ENCODE measurements at places on chromosomes 11 and 22.

GRCh38 chr11:99246199-99246598, 225.4 kb downstream of the CNTN5 start:
- DNase-seq = no peak

DNA sequence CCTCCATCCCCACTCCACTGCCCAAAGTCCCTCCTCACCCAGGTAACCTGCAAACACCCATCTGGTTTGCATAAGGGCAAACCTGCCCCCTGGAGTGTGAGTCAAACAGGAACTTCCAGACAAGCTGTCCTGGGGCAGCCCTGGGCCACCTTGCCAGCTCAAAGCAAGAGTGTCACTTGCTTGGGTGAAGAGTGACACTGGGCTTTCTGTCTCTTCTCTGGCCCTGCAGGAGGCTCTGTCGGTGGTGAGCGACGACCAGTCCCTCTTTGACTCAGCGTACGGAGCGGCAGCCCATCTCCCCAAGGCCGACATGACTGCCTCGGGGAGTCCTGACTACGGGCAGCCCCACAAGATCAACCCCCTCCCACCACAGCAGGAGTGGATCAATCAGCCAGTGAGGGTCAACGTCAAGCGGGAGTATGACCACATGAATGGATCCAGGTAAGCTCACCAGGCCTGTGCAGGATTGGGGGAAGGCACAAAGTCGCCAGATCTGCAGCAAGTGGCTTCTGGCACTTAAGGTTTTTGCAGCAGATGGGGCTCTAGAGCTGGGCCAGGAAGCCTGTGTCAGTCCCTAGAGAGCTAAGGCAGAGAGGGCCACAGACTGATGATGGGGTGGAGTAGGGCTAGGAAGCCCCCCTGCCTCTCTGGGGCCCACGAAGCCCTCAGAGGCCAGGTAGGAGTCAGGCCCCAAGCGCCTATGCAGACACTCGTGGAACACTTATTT, 64.2 kb downstream of the FLI1 start:
- DNase-seq = no peak

GRCh38 chr22:23833911-23834317, 4.9 kb downstream of the DERL3 start:
- no peak for DNase-seq

DNA sequence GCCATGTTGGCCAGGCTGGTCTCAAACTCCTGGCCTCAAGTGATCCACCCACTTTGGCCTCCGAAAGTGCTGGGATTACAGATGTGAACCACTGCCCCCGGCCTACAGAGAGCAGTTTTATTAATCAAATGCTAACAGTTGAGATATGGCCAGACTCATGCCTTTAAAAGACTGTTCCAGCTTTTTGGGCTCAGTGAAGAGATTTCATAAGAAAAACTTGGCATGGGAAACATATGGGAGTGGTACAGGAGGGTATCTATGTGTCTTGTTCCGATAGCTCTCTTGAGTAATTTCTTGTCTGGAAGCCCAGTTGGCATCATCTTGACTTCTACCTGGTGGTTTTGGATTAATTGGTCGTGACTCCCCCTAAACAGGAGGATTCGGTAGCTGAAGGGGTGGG, 8.2 kb upstream of the SLC37A4 start:
- no peak for DNase-seq

- no peak for DNase-seq
Measured at GRCh38 chr22:44455151-44455962, 42.7 kb downstream of the RTL6 start.

DNA sequence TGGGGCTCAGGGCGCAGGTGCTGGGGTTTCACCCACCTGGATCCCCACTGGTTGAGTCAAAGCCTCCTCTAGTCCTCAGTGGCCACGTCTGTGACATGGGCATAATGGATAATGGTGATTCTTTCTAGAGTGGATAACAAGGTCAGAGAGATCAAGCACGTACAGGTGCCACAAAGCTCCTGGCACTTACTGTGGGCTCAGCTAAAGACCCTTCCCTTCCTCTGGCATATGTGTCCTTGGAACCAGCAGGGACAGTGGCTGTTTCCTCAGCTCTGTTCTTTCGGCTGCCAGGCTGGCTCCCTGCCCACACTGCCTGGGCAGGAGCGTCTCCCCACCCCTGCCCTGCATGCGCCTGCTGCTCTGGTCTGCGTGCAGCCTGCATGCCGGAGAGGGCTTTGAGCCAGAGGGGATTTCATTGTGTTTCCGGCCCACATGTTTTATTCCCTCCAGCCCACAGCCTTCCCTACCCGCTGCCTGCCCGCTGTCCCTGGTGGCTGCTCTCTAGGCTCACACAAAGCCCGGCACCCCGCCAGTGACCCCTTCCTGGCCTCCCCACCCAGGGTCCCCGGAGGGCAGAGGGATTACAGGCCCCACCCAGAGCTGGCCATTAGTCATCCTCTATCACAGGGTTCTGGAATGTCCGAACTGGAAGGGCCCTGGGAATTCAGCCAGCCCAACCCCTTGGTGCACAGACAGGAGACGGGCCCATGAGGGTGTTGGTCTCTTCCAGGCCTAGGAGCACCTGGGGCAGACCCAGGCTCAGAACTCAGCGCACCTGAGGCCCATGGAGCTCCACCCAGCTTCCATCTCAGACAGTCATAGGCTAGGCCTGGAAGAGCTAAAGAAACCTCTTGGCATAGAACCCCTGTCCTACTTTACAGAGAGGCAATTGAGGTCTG, 55.3 kb upstream of the GCAT start:
- peak; percentile 56 for DNase-seq

DNA sequence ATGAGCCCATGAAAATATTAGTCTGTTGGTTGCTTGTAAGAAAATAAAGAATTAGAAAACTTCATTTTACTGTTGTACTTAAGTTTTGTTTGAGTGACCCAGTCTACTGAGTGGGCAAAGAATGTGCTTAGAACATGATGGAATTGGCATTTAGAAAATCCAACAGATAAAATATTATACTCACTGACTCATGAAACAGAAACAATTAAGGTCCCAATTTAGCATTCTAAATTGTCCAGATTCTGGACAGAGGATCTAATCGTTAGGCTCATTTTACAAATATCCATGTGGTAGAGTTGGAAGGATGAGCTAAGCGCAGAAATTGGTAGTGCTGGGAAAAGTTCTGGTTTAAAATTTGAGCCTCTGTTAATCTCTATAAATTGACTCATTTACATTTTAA, 45.4 kb downstream of the METTL15 start:
- DNase-seq = no peak

- DNase-seq = no peak
Measured at GRCh38 chr22:42561856-42562255, 8.1 kb downstream of the SERHL2 start.

DNA sequence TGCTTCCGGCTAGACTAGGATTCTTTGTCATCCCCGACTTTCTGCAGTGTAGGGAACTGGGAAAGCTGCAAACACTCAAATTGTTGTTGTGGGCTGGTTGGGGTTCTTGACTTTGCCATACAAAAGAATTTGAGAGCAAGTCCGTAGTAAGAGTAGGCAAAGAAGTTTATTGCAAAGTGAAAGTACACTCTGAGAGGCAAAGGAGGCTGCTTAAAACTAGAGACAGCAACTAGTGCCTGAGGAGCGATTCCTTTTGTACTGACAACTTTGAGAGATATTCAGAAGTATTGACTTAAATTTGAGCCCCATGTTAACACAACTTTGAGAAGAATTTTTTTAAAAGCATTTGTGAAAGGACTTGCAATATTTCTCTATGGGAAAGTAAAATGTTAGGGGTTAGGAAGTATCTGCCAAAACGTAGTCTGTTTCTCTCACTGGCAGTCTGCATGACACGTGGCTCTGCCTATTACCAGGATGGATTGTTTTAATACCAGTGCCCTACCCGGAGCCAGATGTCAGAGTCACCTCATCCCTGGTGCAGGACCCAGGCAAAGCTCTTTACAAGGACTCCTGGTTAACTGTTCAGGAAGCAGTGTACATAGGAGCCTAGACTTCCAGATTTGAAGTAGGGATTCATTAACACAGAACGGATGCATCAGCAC, 85.0 kb upstream of the CLPB start:
- DNase-seq = peak; percentile 5

DNA sequence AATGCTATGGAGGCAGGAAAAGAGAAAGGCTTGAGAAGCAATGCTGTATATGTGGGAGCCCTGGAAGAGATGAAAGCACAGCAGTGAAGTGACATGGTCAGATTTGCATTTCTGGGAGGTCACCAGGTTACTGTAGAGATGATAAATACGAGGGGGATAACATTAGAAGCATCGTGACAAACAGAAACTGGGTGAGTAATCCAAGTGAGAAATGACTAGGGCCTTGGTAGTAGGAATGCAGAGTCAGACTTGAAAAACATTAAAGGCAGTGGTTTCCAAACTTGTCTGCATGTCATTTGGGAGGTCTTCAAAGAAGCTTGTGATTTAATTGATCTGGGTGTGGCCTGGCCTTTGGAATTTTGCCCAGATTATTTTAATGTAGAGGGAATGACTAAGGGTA, 43.9 kb downstream of the CCDC34 start:
- no peak for DNase-seq

DNA sequence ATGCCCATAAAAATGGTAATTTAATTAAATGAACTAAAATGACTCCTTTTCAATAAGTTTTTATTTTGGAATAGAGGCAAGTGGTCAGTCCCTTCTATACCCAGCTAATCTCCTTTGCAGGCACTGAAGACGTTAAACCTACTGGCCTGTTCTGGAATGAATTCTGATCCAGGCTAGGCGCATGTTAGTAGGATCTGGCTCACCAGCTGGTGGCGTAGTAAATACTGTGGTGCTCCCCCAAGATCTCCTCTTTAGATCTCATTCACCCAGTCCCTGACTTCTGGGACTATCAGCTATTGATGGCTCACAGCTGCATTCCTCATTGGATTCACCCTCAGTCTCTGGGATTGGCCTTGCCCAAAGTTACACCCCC, 173.7 kb upstream of the DDI1 start:
- no peak for DNase-seq

GRCh38 chr11:45369313-45369712, 83.2 kb upstream of the SYT13 start:
- DNase-seq = no peak

DNA sequence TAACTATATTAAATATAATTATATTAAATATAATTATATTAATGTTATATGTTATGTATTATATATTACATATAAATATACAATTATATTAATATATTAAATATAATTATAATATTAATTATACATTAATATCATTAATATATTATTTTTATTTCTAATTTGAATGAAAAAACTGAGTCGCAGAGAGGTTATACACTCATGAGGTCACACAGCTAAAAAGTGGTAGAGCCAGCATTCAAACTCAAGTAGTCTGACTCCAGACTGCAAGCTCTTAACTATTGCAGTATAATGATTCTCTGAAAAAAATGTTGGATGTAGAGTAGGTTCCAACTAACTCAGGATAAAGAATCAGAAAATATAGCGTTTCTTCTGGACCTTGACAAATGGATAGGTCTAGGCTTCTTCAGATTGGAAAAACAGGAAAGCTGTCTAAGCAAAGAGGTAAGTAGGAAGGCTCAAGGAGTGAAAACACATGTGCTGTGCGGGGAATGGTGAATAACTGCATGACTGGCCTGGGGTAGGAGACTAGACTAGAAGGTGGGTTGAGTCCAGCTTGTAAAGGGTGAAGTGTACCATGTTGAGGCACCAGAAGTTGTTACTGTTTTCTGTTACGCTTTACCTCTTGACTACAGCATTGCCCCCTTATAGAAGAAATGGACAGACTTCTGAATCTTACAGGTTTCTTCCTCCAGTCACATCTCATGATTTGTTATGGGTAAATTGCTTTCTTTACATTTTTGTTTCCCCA, 80.3 kb downstream of the TRIM44 start:
- no peak for DNase-seq

GRCh38 chr22:30556388-30556787, 9.8 kb upstream of the SEC14L6 start:
- no peak for DNase-seq

GRCh38 chr11:103648670-103649400, 387.6 kb upstream of the DDI1 start:
- no peak for DNase-seq

- DNase-seq = no peak
Measured at GRCh38 chr22:38189104-38189503, 7.5 kb upstream of the PLA2G6 start.

DNA sequence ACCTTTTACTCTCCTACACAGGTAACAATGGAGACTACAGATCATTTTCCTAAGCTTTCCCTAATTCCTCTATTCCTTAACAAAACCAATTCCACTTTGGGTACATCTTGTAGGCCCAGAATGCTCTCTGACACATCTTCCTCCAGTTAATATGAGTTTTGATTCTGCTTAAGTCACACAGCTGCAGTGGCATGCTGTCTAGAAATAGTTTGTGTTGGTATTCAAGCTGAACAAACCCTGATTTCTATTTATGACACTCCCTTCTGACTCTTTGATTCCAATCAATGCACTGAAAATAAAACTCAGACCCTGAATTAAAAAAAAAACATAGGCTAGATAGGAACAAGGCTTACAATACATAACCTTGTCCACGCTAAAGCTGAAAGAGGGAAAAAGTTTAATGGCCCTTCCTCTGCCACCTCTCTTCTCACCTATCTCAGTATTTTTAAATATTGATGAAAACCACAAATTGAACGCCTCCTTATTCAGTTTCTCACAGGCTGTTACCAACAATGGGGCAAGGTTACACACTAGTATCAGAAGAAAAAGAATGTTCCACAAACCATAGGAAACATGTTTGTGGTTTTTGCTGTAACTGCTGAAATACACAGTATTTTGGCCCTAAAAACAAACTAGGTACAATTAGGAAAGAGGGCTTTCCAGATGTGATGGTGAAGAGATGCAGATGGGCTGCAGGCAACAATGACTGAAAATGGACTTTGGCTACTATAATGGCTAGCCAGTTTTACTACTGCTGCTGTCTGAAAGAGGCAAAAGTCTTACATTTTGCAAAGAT, 35.7 kb upstream of the GAB2 start:
- DNase-seq = no peak

- DNase-seq = no peak
Measured at GRCh38 chr11:119989159-119989821, 148.6 kb downstream of the TRIM29 start.

GRCh38 chr22:35380537-35381423, at the start of gene HMOX1:
Gene HMOX1 (plus strand): TSS chr22:35381096. CDS start chr22:35381174, 78 bp downstream.
- peak; percentile 84 for DNase-seq

GRCh38 chr11:35629511-35629910, 11.3 kb downstream of the FJX1 start:
- DNase-seq = no peak

GRCh38 chr11:64489831-64490441, 101.1 kb upstream of the SLC22A12 start:
- peak; percentile 21 for DNase-seq

Data from right lung (tissue), 10 donors.